Activated CD8-positive, alpha-beta T cell treated with anti-CD3 and anti-CD28 coated beads for 36 hours (primary cell): ENCODE measurements at places on chromosomes 6 and 20.

DNA sequence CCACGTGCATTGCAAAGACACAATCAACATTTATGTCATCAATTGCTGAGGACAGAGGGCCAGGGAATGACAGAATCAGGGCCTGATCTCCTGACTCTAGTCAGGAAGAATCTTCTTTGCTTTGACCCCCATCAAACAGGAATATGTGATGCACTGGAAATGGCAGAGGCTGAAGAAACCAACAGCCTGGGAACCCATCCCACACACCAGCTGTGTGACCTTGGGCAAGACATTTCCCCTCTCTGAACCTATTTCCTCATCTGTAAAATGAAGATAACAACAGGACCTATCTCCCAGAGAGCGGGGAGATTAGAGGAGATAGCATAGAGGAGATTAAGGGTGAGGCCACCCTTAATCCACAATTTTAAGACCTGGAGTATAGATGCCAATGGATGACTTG is 1.5 kb downstream of the HNF4A start:
- no peak overlapping the region for H3K27ac ChIP-seq
- H3K36me3 ChIP-seq: no peaks in the 10 kb centered on the region
- DNase-seq: no peak
- H3K4me3 ChIP-seq: no peak overlapping the region
- H3K27me3 ChIP-seq: peaks cover 8% of the 10 kb centered on the region

DNA sequence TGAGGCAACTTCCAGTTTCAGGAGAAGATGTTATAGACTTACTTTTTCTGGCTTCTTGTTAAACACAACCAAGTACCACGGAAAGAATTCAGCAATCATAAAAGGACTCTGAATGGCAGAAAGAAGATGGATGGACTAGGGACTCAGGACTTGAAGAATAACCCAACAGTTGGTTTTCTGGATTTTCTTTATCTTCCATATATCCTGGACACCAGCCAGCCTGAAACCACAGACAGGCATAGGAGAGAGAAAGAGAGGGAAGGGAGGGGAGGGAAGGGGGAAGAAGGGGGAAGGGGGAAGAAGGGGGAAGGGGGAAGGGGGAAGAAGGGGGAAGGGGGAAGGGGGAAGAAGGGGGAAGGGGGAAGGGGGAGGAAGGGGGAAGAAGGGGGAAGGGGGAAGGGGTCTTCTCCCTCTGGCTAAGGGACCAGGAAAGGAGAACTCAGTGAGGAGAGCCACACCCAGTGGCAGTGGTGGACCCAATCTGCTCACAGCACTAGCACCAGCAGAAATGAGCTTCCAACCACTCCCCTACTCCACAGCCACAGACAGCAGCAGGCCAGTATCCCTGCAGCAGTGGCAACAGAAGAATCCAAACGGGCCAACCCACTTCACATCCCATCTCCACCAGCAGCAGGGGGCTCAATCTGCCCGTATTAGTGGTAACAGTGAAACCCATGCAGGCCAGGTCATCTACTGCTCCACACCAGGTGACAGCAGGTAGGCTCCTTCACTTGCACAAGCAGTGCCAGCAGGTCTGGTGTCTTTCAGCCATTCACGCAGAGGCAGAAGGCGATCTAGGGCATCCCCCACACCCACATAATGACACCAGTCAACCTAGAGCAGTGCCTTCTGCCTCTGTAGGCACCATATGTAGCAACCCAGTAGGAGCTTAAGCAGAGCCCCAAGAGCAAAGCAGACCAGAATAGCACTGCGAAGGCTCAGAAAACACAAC is 78.6 kb downstream of the TRMT6 start:
- DNase-seq: no peak
- H3K27me3 ChIP-seq: no peaks in the 10 kb centered on the region
- no peaks in the 10 kb centered on the region for H3K36me3 ChIP-seq
- no peaks in the 10 kb centered on the region for H3K4me1 ChIP-seq
- H3K27ac ChIP-seq: no peak overlapping the region
- H3K4me3 ChIP-seq: no peak overlapping the region

GRCh38 chr6:30881392-30882203 is 2.7 kb upstream of the DDR1 start:
- no peaks in the 10 kb centered on the region for H3K36me3 ChIP-seq
- H3K4me1 ChIP-seq: peaks cover 46% of the 10 kb centered on the region
- H3K4me3 ChIP-seq: no peak overlapping the region

DNA sequence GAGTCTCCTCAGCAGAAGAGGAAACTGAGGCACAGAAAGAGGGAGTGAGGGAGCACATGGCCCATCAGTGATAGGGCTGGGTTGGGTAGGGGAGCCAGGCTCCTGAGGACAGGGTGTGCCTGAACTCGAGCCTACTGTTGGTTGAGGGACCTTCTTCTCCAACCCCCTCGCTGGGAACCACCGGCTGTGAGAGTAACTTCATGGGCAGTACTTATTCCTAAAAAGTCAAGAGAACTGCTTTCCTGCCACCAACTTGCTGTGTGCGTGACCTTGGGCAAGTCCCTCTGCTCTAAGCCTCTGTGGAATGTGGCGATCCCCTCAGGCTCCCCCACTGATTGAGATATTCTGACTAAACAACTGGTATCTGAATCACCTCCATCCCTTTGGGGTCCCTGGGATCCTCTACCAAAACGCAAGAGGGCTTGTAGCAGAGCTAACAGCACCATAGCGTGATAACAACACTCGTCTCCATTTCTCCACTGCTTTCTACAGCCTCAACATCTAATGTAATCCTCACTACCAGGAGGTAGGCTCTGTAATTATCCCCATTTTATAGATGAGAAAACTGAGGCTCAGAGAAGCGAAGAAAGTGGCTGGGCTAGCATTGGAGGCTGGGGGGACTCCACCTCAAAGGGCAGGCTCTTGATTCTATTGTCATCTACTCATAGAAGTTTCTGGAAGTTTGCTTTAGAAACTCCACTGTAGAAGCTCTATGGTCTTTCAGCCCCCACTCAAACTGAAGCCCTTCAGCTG is 76.0 kb downstream of the JPH2 start:
- DNase-seq: no peak
- H3K4me1 ChIP-seq: no peaks in the 10 kb centered on the region
- no peak overlapping the region for H3K4me3 ChIP-seq
- H3K27me3 ChIP-seq: peaks cover 28% of the 10 kb centered on the region
- H3K27ac ChIP-seq: no peak overlapping the region

- no peaks in the 10 kb centered on the region for H3K27me3 ChIP-seq
- H3K4me1 ChIP-seq: peaks cover 8% of the 10 kb centered on the region
- DNase-seq: no peak
- H3K36me3 ChIP-seq: peaks cover 56% of the 10 kb centered on the region
- H3K4me3 ChIP-seq: no peak overlapping the region
These were observed 7.2 kb downstream of the MMS22L start for GRCh38 chr6:97275804-97276203.
